ENCODE measurements at places on chromosomes 2 and 18.

GRCh38 chr18:2304378-2305175 lies 266.7 kb downstream of the METTL4 start:
- no peak for DNase-seq

DNA sequence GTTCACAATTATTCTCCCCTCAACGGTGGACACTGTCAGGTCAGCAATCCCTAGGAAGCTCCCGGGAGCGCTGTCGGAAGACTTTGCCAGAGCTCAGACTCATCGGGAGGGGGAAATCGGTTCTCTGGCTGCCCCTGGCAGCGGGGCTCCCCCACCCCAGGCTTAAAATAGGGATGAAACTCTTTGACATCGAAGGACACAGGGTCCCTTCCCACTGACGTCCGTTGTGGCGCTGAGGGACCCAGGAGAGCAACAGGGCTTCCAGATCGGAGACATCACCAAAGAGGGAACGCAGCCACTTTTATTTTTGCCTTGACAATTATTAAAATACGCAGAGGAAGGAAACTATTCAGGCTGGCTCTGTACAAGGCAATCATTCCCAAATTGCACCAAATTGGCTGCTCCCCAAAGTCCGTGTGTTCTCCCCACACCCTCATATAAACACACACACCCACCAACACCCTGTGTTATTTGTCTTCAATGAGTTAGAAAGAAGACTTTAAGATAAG lies 249.0 kb downstream of the CDH20 start:
- DNase-seq, result no peak

GRCh38 chr2:187054501-187055319 lies 205.7 kb upstream of the ZSWIM2 start:
- no peak for DNase-seq

GRCh38 chr2:69241664-69242514 lies 145.1 kb downstream of the GFPT1 start:
- DNase-seq, result no peak

DNA sequence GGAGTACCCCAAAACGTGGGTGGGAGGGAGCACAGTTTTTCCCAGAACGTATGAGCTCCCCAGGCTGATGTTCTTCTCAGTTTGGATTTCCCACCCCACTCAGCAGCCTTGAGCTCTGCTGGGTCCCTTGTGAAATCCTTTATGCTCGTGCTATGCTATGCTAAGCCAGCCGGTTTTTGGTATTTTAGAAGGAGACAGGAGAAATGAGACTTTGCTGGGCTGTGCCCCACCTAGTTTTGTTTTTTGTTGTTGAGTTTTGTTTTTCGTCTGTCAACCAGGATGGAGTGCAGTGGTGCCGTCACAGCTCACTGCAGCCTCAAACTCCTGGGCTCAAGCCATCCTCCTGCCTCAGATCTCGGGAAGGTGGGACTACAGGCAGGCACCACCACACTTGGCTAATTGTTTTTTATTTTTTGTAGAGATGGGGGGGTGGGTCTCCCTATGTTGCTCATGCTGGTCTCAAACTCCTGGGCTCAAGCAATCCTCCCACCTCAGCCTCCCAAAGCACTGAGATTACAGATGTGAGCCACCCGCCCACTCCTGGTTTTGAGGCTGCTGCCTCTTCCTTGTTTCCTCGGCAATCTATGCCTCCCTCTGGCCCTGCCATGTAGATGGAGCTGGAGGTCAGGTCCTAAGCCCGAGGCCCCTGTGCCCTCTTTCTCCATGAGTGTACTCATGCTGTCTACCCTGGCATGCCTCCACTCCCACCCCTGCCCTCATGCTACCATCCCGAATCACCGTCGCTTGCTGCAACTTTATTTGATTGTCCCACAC lies 17.5 kb upstream of the MGAT4A start:
- no peak for DNase-seq

DNA sequence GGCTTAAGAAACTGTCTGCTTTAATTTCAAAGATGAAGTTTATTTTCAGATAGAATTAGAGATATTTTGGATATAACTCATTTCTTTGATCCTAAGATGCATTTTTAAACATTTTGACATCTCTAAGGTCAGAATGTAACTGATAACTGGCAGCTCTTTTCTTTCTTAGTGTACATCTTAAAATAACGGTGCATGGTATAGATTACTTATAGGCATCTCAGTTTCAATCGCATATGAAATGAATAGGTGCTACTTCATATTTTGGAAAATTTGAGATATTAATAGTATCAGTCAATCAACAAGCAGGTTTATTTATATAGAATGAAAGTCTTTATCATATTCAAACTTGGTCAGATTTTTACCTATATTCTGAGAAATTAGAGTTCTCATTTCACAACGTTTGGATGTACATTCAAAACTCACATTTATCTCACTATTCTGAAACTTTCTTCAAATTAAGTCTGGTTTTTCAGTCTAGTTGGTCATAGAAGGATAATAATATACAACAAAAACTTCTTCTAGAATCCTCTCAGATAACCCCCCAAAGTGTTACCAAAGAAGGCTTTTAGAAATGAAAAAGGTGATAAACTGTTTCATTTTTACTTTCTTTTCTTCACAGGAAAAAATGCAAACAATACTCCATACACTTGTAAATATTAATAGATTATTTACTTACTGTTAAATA lies 122.8 kb upstream of the WDSUB1 start:
- no peak for DNase-seq

GRCh38 chr18:57149531-57149930 lies 2.6 kb downstream of the BOD1L2 start:
- DNase-seq, result no peak

DNA sequence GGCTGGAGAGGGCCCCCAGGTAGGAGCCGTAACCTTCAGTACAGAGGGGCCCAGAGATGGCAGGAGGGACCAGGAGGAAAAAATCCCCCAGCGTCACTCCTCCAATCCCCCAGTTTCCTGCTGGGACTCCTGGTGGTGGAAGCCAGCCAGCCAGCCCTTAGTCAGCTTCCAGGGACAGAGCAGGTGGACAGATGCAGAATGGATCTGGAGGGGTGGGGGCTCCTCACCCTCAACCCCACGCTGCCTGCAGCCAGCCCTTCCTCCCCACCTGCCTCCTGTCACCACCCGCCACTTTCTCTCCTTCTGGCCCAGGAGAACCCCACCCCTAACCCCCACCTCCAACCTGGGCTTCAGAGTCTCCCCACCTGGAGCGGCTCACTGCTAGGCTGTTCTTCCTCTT lies 21.1 kb downstream of the EMX1 start:
- DNase-seq, result no peak

DNA sequence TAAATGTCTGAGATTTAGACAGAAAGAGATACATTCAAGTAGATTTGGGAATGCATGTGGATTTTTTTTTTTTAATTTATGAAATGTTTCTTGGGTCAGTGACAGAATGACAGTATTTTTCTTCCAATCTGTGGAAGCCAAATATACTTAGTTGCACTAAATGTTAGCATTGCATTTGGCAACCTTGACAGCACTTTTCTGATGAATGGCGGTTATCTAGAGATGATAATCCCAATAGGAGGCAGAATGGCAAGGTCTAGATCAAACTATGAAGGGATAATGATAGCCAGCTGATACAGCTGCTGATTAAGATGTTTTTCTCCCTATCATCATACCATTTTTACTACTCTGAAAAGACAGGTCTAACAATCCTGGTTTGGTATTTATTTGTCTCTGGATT lies 174.5 kb upstream of the STON1 start:
- DNase-seq, result no peak

GRCh38 chr2:162710287-162710890 lies 128.2 kb downstream of the KCNH7 start:
- DNase-seq, result no peak

GRCh38 chr18:49013291-49013691 lies 62.5 kb upstream of the SMAD7 start:
- no peak for DNase-seq

DNA sequence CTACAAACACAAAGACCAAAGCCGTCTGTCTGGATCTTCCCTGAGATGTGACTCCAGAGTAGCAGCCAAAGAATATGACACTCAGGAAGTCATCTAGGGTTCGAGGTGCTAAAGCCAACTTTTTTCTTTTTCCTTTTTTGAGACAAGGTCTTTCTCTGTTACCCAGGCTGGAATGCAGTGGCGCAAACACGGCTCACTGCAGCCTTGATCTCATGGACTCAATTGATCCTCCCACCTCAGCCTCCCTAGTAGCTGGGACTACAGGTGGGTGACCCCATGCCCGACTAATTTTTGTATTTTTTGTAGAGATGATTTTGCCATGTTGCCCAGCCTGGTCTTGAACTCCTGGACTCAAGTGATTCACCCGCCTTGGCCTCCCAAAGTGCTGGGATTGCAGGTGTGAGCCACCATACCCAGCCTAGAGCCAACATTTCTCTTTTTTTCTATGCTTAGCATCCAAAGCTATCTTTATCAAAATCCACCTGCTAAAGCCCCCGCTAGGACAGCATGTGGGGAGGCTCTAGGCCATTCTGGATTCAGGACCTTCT lies 92.8 kb downstream of the TMEM17 start:
- DNase-seq, result no peak

- no peak for DNase-seq
Observed at GRCh38 chr18:26495287-26495686, 53.1 kb downstream of the KCTD1 start.

GRCh38 chr2:240595381-240596079 lies 9.0 kb downstream of the CAPN10 start:
- no peak for DNase-seq

GRCh38 chr2:96954011-96954846 lies 32.2 kb downstream of the FAM178B start:
- DNase-seq, result no peak

DNA sequence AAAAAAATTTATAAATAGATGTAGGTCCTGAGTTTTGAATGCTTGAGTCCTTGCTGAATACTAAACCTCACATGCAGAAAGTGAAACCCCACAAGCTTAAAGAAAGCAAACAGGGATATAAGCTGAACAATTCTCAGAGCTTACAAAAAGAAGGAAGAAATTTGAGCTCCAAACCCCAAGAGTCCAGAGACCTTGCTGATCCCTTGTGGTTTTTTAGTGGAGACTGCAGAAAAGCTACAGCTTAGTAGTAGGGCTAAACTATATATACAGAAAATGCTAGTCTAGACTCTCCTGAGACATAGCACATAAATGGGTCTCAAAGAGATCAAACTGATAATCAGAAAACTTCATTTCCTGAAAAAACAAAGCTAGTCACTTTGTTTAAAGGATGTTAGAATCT lies 1548.1 kb upstream of the ZEB2 start:
- no peak for DNase-seq

- no peak for DNase-seq
Observed at GRCh38 chr2:70961648-70961994, 16.8 kb upstream of the ANKRD53 start.

DNA sequence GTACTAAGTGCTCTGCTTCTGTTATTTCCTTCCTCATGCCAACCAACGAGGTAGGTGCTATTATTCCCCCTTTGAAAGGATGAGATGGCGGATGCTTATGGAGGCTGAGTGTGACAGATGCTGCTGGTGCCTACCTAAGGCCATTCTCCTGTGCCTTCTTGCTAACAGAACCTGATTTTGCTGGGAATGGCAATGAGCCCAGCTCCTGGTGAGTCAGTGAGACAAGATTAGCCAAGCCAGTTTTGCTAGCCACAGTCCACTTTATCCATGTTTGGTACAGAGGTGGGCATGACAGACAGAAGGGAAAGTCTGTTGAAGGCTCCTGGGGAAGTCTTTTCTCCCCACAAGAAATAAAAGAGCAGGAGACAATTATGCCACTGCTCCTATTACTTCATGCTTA lies 43.7 kb upstream of the TMEM163 start:
- no peak for DNase-seq

GRCh38 chr2:240138254-240138984 lies 2.0 kb downstream of the OTOS start:
- no peak for DNase-seq

GRCh38 chr18:8760984-8761383 lies 55.6 kb downstream of the MTCL1 start:
- DNase-seq, result no peak

- DNase-seq, result no peak
Observed at GRCh38 chr18:44602380-44602779, 78.3 kb upstream of the SETBP1 start.

DNA sequence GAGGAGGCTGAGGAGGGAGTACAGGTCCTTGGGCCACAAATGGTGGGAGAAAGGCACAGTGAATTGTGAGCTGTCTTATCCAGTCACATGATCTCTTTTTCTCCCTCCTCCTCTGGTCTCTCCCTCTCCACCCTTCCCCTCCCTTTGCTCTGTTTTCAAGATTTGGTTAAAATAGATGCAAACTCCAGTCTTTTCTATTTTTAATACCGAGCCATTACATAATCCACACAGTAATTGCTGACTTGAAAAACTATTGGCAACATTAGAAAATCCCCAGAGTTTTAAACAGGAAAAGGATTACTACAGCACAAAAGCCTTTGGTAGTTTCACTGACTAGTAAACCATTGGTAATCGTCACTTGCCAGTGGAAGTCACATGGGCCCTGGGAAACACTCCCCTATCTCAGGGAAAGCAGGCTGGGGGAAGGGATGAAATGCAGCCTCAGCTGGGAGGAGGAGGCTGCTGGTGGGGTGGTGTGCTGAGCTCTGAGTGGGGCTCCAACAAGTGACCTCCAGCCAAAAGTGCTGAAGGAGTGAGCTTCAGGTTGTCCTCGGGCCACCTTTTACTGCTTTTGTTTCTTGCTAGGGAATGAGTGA lies 57.4 kb upstream of the PCBP1 start:
- no peak for DNase-seq

DNA sequence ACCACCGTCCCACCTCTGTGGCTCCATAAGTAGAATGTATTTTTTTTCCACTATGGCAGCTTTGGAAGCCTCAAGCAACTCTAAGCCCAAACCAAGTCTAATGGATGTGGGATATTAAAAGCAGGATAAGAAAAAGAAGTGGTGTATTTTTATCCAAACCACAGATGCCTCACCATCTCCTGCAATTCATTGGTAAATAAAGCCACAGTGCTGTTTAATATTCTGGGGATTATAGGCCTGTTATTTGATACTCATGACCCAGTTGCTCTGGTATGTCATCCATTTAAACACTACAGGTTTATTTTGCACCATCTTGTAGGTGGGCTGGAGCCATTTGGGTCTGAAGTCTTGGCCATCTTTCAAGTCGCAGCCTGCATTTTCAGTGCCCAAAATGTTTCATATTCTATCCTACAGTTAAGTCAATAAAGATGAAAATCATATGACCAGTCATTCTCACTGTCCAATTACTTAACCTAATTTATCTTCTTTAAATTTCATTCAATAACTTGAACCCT lies 279.5 kb upstream of the EPHA4 start:
- DNase-seq, result no peak

DNA sequence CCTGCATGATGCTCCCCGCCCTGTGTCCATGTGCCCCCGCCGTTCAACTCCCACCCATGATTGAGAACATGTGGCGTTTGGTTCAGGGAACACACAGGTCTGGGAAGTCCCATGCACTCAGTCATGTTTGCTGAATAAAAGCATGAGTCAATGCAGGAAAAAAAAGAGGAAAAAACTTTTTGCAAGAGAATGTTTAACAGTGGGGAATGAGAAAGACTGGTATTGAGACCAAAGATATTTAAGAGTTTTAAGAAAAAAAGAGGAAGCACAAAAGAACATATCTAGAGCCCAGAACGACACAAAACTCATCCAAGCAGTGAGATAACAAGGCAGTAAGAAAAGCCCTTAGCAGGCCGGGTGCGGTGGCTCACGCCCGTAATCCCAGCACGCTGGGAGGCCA lies 279.2 kb upstream of the THSD7B start:
- no peak for DNase-seq

GRCh38 chr2:222753251-222753824 lies 81.9 kb downstream of the MOGAT1 start:
- no peak for DNase-seq

GRCh38 chr2:106183101-106183696 lies 10.9 kb downstream of the UXS1 start:
- no peak for DNase-seq

All from CD8-positive, alpha-beta memory T cell (primary cell).